ENCODE measurements at places on chromosomes 13 and 19.

DNA sequence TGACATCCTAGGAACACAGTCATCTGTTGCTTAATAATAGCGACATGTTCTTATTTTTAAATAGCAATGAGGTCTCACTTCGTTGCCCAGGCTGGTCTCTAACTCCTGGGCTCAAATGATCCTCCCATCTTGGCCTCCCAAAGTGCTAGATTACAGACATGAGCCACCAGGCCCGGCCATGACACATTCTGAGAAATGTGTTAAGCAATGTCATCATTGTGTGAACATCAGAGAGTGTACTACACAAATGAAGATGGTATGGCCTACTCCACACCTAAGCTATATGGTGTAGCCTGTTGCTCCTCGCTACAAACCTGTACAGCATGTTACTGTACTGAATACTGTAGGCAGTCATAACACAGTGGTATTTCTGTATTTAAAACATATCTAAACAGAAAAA is 24.6 kb upstream of the GARRE1 start:
- DNase-seq = peak; percentile 61

DNA sequence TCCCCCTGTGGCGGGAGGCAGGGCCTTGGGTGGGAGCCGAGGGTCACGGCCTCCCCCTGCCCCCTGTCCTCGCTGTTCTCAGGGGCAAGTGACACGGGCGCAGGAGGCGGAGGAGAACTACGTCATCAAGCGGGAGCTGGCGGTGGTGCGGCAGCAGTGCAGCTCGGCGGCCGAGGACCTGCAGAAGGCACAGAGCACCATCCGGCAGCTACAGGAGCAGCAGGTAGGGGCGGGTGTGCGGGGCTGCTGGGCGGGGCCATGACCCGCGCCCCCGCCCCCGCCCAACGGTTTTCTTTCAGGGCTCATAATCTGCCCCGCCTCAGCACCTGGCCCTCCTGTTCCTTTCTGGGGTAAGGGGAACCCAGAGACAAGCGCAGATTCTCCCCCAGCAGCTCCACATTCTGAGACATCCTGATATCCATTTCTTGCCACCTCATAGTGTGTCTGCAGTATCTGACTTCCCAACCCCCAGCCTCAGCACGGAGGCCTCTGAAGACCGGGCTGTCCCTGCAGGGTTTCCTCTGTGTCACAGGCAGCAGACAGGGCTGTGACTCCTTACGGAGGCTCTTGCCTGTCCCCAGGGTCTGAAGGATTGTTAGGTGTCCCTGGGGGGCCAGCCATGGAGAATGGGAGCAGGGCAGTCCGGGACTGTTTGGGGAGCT is 15.9 kb downstream of the PRR36 start:
- no peak for DNase-seq

- no peak for DNase-seq
Observed at GRCh38 chr13:107216046-107216755, 648.3 kb upstream of the ARGLU1 start.

- no peak for DNase-seq
Observed at GRCh38 chr19:55424518-55424917, 16.9 kb upstream of the UBE2S start.

DNA sequence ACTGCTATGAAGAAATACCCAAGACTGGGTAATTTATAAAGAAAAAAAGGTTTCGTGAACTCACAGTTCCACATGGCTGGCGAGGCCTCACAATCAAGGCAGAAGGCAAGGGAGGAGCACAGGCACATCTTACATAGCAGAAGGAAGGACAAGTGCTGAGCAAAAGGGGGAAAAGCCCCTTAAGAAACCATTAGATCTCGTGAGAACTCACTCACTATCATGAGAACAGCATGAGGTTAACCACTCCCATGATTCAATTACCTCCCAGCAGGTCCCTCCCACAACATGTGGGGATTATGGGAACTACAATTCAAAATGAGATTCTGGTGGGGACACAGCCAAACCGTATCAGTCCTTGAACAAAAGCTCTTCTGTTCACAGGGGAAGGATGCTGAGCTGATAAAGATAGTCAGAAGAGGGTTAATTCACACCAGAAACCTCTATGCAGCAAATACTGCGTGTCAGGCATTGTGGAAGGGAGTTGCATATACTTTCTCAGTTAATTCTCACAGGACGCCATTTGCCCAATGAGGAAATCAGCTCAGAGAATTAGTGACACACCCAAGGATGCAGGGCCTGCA is 246.2 kb downstream of the FOXO1 start:
- no peak for DNase-seq

GRCh38 chr13:74288361-74288911 is 154.2 kb upstream of the KLF12 start:
- peak; percentile 8 for DNase-seq

DNA sequence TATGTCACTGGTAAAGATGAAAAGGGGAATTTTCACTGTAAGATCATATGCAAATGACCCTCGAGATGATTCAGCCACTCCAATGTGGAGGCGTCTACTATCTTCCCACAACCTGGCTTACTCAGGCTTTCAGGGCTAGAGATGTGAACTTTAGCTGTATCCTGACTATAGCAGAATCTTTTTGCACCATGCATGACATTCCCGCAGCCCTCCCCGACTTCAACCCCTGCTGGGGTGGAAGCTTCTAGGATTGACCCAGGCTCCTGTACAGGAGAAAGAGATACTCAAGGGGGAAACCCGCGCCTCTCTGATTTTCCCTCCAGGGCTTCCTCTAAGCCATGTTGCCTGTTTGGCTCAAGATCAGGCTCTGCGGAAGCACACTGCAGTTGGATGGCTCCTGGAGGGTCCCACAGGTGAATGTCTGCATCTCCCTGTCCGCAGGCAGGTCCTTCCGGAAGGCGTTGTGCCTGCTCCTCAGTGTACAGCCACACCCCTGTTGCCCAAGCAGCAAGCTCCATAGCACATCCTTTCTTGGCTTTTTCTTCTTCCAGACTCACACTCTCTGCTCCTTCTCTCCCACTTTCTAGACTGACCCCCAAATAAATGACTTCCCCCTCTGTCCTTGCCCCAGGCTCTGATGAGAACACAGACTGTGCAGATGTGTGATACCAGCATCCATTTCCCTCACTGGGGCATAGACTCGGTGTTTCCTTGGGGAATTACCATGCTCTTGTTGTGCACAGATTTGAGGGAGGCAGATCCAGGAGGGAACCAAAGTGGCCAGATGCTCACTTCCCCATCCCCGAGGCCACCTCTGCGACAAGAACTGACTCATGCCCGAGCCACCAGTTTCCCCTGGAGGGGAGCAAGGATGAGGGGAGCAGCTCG is 29.1 kb upstream of the POP4 start:
- peak; percentile 57 for DNase-seq

- no peak for DNase-seq
Observed at GRCh38 chr13:76848596-76848995, 37.6 kb downstream of the KCTD12 start.

DNA sequence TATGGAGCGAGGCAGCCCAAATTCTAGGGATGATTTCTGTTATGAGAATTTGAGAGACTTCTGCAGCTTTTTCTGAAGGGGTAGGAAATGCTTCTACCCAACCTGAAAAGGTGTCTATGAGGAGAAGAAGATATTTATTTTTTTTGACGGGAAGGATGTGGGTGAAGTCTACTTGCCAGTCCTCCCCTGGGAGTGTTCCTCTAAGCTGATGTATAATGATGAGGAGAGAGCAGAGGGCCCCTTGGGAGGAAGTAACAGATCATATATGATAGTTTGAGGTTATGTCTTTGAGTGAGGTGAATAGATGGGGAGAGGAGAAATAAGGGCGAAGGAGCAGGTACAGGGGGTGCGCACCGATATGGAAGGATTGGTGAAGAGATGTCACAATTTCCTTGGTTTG is 910.6 kb upstream of the SLITRK5 start:
- DNase-seq = no peak

- no peak for DNase-seq
Observed at GRCh38 chr13:88932950-88933349, 1261.8 kb downstream of the SLITRK5 start.

DNA sequence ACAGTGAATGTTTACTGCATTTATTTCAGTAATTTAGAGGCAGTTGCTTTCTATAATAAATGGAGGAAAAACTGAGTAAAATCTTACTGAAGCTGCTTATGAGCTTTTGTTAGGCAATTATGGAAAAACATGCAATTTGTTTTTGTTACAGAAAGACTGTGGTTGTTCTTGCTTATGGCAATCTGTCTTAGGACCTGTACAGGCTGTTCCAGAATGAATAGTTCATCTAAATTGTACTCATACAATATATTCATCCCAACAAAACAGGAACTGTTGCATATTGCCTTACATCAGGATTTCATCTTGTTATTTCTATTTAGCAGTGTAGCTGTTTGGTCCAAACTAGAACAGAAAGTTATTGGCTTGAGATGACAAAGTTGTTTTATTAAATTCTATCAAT is 199.2 kb downstream of the NALCN start:
- DNase-seq = no peak

- DNase-seq = no peak
Observed at GRCh38 chr13:114264886-114265611, 16.4 kb upstream of the UPF3A start.

DNA sequence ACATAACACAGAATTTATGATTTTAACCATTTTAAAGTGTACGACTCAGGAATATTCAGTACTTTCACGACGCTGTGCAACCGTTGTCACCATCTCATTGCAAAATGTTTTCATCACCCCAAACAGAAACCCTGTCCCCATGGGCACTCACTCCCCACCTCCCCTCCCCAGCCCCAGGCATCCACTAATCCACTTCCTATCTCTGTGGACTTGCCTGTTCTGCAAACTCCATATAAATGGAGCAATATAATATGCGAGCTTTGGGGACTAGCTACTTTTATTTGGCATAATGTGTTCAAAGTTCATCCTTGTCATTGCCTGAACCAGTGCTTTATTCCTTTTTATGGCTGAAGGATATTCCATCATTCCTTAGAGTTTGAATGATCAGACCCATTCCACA is 7.3 kb upstream of the INSR start:
- no peak for DNase-seq

GRCh38 chr19:34459614-34460013 is 21.9 kb upstream of the WTIP start:
- no peak for DNase-seq

Data from activated CD4-positive, alpha-beta T cell treated with anti-CD3 and anti-CD28 coated beads, Interleukin-2, Interleukin-6, amounts not matched to agents 100 ng/mL and 50 ng/mL, durations not matched to agents 16 hours and 8 hours (primary cell).